Liver (tissue), 10 donors: ENCODE measurements at places on chromosomes 5 and 9. TPM values are rescaled to one million over a fixed set of nuclear protein-coding genes. Genes with fewer than 3 reads are reported as not detected.

DNA sequence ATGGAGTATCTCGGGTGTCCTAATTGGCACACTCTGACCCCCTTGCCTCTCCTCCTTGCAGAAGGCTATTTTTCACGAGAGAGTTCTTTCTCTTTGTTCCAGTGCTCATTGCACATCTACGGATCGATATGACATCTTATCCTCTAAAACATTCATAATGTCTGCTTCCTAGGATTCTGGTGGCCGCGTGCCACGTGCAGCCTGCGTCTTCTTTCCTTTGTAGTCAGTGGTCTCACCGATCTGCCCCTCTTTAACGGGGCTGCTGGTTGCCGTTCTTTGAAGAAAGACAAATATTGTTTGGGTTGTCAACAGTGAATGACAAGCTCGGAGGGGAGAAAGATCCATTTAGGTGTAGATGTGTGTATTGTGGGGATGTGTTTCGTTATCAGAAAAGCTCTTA lies 252.4 kb upstream of the WWC1 start:
- no peaks in the 10 kb centered on the region for H3K27me3 ChIP-seq
- H3K36me3 ChIP-seq: no peaks in the 10 kb centered on the region
- H3K27ac ChIP-seq: no peak overlapping the region
- H3K4me1 ChIP-seq: no peaks in the 10 kb centered on the region

- H3K27ac ChIP-seq: peak overlapping the region; percentile 98
- H3K4me3 ChIP-seq: no peak overlapping the region
- H3K36me3 ChIP-seq: peaks cover 4% of the 10 kb centered on the region
- DNase-seq: peak; percentile 45
These were observed 27.4 kb downstream of the PTPA start for GRCh38 chr9:129138476-129139232.

GRCh38 chr9:5951686-5952211 lies 61.1 kb downstream of the MLANA start:
- H3K27ac ChIP-seq: no peak overlapping the region

Gene GMCL2
- not detected for polyA plus RNA-seq

Gene CLK4
- polyA plus RNA-seq: 5.0 TPM

Gene ZCCHC9
- 13.5 TPM for polyA plus RNA-seq

- H3K36me3 ChIP-seq: no peaks in the 10 kb centered on the region
- no peaks in the 10 kb centered on the region for H3K27me3 ChIP-seq
These were observed 36.9 kb upstream of the PIP5K1B start for GRCh38 chr9:68668127-68668526.

DNA sequence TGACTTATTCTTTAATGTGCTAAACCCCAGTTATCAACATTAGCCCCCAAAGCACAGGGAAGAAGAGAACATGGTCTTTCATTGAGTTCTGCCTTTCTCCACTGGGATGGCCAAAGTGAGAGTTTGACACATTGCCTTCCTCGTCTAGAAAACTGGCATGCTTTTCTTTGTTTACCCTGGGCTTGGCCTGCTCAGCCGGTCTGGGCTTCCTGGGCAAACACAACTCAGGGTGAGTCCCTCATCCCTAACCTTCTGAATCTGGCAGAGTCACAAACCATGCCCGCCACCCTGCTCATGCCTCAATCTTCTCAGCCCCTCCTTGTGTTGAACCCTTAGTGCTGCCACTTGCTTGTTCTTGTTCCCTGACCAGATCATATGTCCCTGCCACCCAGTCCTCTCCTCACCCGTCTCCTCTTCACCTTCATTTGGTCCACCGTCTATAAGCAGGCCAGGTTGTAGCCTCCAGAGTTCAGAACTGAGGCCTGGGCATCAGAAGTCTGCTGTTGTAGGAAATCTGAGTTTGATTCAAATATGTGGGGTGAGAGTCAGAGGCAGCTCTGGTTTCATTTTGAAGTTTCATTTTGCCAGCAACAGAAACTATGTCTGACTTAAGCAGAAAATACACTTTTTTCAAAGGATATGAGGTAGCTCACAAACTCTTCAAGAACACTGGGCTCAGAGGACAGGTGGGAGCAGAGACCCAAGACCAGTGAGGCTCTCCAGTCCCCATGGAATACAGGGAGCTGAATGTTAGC lies 217.6 kb downstream of the NDUFS4 start:
- H3K4me3 ChIP-seq: no peak overlapping the region
- H3K27me3 ChIP-seq: no peaks in the 10 kb centered on the region
- H3K36me3 ChIP-seq: no peaks in the 10 kb centered on the region
- H3K27ac ChIP-seq: no peak overlapping the region
- no peaks in the 10 kb centered on the region for H3K4me1 ChIP-seq

DNA sequence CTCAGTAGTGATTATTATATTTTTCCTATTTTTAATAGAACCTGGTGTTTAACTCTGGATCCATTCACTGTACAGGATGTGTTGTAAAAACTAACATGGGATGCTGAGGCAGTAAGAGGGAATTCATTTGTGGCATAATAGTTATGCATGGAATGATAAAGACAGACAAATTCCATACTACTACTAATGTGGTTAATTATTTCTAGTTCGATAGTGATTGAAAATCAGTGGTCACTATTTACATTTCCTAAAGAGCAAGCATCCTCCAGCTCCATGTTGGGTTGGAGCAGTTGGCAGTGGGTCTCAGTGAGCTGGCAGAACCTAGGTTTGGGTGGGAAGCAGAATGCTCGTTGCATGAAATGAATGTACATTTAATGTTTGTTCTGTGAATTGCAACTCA lies 122.6 kb downstream of the SAXO1 start:
- H3K27me3 ChIP-seq: no peaks in the 10 kb centered on the region
- no peaks in the 10 kb centered on the region for H3K4me1 ChIP-seq
- no peaks in the 10 kb centered on the region for H3K36me3 ChIP-seq
- no peak for DNase-seq

- no peak overlapping the region for H3K4me3 ChIP-seq
- H3K27me3 ChIP-seq: no peaks in the 10 kb centered on the region
- DNase-seq: no peak
These were observed 61.7 kb downstream of the HMCN2 start for GRCh38 chr9:130327070-130327780.

Gene SNCAIP
- 2.1 TPM for polyA plus RNA-seq
